Stimulated activated CD8-positive, alpha-beta memory T cell treated with anti-CD3 and anti-CD28 coated beads, Interleukin-15, amount 100 ng/mL, for 48 hours (primary cell): ENCODE measurements at places on chromosomes 7 and 10.
A peak's percentile ranks its signal among the peaks of the same experiment; 100 is the strongest.

- DNase-seq: peak; percentile 66
These were observed 150.8 kb downstream of the RNF216 start for GRCh38 chr7:5630670-5631069.

GRCh38 chr7:99409806-99410205 lies 1.0 kb downstream of the BUD31 start:
- DNase-seq: no peak

- no peak for DNase-seq
These were observed 25.6 kb downstream of the VSTM4 start for GRCh38 chr10:49089557-49090188.

- DNase-seq: no peak
These were observed 6.8 kb upstream of the CSTF2T start for GRCh38 chr10:51706225-51706624.

DNA sequence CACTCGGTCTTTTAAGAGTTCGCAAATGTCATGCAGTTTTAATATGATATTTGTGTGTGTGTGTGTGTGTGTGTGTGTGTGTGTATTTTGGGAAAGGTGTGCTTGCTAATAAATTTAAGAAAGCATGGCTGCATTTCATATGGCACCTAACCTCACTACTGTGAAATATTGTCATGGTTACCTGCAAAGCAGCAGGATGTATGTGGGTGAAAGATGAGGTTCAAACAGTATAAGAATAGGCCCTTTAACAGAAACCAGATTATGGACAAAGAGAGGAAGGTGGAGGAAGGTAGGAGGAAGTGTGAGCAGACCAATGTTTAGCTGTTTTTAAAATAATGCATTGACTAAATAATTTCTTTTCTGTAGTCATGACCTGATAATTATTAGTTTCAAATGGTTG lies 73.5 kb upstream of the CACNA2D1 start:
- no peak for DNase-seq

GRCh38 chr7:151384776-151385625 lies 24.8 kb downstream of the WDR86 start:
- DNase-seq: no peak

DNA sequence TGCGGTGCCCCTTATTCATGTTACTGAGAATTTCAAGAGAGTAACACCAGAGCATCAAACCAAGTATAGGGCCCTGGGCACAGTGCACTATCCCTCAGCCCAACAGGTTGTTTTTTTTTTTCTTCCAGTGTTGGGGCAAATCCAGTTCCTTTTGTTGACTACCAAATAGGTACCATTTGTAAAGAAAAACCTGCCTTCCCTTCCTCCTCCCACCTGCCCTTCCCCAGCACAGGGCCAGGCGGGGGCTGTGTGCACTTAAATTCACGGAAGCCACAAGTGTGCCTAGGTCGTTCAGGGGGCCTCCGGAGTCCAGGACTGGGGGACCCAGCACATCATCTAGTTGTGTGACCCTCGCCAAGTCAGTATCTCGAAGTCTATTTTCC lies 595 bp upstream of the SFXN4 start:
- DNase-seq: no peak

- peak; percentile 21 for DNase-seq
These were observed 27.1 kb downstream of the LRRC20 start for GRCh38 chr10:70355051-70356021.

DNA sequence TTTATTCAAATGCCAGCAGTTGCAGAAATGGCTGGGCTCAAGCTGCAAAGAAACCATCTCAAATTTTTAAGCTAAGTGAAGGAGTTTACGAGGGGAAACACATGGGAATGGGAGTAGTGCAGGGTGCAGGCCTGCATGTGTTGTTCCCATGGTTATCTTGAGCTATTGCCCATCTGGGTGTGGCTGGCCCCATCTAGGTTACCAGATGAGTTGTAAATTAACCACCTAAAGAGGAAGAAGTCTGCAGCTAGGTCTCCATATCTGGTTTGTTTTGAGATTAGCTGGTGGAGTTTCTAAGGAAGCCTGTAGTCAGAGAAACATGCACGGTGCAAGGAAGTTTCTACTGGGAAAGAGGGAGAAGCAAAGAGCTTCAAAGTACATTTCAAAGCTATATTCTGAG lies 23.3 kb upstream of the STEAP2 start:
- no peak for DNase-seq

GRCh38 chr7:36684954-36685353 lies 39.3 kb downstream of the AOAH start:
- no peak for DNase-seq

DNA sequence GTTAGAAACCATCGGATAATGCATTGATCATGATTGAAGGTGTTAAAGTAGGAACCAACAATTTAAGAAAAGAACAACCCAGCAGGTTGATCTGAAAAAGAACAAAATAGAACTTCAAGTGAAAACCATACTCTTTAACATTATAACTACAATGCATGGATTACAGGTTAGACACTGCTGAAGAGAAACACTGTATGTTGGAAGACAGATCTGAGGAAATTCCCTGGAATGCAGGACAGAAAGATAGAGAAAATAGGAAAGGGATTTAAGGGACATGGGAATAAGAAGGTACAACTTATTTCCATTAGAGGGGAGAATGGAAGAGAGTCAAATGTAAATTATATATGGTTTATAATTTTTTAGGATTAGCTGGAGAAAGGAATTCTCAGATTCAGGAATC lies 303.3 kb downstream of the DNAJB6 start:
- DNase-seq: no peak

GRCh38 chr10:127935071-127935561 lies 28.2 kb downstream of the PTPRE start:
- no peak for DNase-seq

GRCh38 chr7:48083114-48083830 lies 5.8 kb upstream of the UPP1 start:
- DNase-seq: no peak
